Urinary bladder (tissue), 4 donors: ENCODE measurements at places on chromosomes 3 and 15. TPM values are rescaled to one million over a fixed set of nuclear protein-coding genes. Genes with fewer than 3 reads are reported as not detected.

- no peak for DNase-seq
Measured at GRCh38 chr3:104519068-104519467, 847.6 kb upstream of the ALCAM start.

- DNase-seq: no peak
Measured at GRCh38 chr3:128155616-128156360, 2.5 kb downstream of the EEFSEC start.

Gene BFSP2
- not detected for total RNA-seq

DNA sequence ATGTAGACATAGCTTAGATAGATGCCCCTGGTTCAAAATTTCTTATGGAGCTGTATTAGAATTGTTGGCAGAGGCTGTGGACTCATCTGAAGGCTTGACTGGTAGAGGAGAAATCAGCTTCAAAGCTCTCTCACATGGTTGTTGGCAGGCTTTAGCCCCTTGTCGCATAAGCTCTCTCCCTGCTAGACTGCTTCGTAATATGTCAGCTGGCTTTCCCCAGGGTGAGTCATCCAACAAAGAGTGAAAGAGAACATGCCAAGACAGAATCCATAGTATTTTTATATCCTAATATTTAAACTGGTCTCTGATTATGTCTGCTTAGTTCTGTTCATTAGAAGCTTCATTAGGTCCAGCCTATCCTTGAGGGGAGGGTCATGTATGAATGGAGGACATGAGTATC lies 427.4 kb upstream of the NAALADL2 start:
- no peak for DNase-seq

DNA sequence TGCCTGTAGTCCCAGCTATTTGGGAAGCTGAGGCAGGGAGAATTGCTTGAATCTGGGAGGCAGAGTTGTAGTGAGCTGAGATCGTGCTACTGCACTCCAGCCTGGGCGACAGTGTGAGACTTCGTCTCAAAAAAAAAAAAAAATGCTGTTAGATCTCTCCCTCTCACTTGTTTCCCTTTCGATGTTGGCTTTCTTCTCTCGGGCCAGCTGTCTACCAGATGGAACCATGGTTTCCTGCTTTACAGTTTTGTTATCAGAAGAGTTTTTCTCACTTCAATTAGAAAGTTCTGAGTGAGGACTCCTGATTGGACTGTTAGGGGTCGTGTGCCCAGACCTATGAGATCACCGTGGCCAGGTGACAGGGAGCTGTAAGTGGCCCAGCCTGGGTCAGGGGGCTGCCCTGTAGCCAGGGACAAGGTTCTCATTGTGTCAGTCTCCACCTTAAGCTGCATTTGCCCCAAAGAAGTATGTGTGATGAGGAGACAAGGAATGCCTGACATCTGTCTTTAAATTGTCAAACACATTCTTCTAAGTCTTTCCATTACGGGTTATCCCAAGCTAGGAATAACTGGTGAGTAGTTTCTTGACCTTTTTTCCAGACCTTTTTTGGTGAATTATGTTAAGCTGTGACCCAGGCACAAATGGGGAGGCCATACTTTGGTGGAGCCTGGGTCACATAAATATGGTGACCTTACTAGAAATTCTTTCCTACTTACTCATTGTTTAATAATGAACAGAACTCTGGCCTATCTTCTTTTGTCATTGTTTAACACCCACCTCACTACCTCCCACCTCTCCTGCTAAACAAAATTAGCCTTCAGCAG lies 25.2 kb downstream of the SNAPC5 start:
- no peak for DNase-seq

GRCh38 chr3:149496891-149497290 lies 22.4 kb downstream of the TM4SF4 start:
- no peak for DNase-seq
